ENCODE measurements at places on chromosomes 2 and 18.
A peak's percentile ranks its signal among the peaks of the same experiment; 100 is the strongest.

- DNase-seq, result no peak
Observed at GRCh38 chr2:54770676-54771075, 47.2 kb downstream of the EML6 start.

- DNase-seq, result peak; percentile 4
Observed at GRCh38 chr18:24239341-24239740, 100.5 kb downstream of the CABYR start.

DNA sequence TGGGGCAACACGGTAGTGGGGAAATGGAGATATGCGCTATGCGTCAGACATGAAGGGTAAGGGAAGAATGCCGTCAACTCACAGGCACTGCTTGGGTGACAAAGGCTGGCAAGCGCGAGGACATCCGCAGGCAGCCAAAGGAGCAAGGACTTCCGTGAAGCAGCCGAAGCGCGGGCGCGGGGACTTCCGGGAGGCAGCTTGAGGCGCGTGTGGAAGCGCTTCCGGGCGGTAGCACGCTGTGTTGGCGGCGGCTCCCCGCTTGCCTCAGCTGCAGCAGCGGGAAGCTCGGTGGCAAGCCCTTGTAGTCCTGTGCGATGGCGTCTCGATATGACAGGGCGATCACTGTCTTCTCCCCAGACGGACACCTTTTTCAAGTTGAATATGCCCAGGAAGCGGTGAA is at the start of gene PSMA8:
PSMA8 (plus strand) TSS at position 218 of the 400 bp plus-strand sequence; CDS start at position 315, 97 bp downstream.
- DNase-seq, result no peak

DNA sequence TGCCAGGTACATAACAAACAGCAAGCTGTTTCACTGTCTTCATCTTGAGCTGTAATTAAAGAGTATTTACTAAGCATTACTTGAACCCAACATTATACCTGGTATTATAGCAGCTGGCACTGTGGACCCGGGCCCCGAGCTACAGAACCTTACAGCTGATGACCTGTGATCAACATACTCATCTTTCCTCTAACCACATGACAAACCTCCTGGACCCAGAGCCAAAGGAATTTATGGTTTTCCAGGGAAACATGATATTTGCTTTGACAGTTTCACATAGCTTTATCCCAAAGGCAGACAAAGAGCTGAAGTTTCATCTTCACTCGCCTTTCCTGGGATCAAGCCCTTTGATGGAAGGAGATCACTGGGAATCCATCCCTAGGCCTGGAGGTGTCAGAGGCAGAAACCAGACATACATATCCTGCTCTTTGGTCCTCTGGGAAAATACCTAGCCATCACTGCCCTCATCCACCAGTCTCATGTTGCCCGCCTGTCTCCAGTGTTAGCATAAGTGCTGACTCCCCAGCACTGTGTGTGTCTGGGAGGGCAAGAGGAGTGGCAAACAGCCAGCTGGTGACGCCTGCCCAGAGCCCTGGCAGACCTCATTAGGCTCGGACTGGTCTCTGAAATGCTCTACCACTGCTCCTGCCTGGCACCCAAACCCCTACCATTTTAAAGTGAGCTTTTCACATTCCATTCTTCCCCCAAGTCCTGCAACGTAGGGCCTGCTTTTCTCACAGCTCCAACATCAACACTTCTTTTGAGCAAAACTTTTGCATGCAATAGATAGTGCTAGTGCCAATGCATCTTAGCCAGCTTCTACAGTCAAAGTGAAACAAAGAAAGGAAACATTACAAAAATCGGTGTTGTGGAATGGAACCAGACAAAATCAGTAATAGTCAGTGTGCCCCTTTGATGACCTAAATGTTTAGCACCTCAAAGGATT is 138.8 kb upstream of the CTAGE1 start:
- no peak for DNase-seq

GRCh38 chr2:161388146-161388779 is 27.8 kb upstream of the TBR1 start:
- no peak for DNase-seq

GRCh38 chr2:18723219-18723618 is 133.8 kb upstream of the NT5C1B start:
- DNase-seq, result no peak

GRCh38 chr2:136990316-136990715 is 225.0 kb downstream of the THSD7B start:
- no peak for DNase-seq

DNA sequence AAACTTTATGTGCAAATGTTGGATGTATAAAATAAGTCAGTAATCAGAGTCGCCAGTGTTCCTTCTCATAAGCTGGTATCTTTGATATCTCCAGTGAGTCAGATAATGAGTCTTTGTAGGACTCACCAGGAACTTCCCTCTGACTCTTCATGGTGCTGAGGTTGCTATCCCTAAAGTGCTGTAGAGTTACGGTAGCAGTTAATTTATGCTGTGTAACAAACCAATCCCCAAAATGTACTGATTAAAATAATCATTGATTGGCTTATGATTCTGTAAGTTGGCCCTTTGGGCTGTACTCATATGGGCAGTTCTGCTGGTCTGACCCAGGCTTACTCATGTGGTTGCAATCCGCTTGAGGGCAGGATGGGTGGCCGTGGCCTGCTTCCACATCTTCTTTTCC is 43.8 kb downstream of the MAIP1 start:
- no peak for DNase-seq

GRCh38 chr2:40737180-40737579 is 285.3 kb upstream of the SLC8A1 start:
- DNase-seq, result no peak

DNA sequence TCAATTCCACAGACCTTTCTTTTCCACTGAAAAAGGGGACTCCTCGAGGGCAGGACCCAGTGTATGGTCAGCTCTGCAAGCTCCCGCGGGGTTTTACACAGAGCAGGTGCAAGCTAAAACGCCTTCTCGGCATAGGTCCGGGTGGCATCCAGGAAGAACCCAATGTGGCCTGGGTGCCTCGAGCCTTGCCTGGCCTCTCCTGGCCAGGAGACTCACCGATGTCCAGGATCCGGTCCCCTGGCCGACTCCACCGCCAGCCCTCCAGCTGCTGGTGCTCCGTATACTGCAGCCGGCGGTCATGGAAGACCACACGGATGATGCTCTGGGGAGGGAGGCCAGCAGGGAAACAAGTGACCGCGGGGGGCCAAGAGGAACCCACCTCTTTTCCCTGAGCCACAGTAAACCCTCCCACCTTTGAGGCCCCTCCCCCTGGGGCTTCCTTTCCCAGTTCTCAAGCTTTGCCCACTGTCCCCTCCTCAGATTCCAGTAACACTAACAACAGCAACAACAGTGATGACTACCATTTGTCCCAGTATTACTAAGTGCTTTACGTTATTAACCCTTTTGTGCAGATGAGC is 36.1 kb downstream of the TFCP2L1 start:
- DNase-seq, result no peak

- no peak for DNase-seq
Observed at GRCh38 chr2:129892360-129892759, 87.1 kb upstream of the RAB6C start.

DNA sequence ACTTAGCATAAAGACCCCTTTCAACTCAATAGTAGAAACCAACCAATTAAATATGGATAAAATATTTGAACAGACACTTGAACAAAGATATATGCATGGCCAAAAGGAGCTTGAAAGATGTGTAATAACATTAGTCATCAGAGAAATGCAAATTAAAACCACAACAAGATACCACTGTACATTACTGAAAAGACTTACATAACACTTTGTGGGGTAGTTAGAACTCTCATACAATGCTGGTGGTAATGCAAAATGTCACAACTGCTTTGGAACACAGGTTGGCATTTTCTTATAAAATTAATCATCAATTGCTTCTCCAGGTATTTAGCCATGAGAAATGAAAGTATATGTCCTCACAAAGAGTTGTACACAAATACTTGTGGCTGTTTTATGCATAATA is 60.7 kb downstream of the TTC27 start:
- no peak for DNase-seq

DNA sequence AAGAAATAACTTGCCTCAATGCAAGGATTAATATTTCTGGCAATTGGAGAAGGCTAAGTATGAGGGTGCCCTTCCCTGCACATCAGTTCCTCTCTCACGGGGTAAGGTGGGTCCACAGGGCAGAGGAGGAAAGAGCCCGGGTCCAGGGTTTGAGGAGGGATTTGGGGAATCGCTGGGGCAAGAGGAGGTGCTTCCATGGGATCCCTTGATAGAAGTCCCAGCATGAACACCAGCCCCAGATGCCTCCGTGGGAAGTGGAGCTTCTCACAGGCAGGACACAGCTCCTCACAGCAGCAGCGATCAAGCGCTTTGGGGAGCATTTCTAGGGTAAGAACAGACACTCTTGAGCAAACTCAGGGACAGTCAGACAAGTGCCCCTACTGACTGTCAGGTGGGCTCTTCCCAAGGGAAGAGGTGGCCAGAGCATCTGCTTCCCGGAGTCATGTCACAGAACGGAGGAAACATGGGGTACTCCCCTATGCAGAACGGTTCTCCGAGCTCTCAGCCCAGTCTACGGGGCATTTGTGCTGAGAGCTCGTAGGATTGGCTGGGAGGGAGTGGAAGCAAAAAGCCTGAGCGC is 218.9 kb upstream of the ARL4C start:
- DNase-seq, result no peak

GRCh38 chr18:32629292-32629691 is 143.5 kb downstream of the KLHL14 start:
- DNase-seq, result no peak

GRCh38 chr2:213237787-213238186 is 46.5 kb upstream of the SPAG16 start:
- no peak for DNase-seq

DNA sequence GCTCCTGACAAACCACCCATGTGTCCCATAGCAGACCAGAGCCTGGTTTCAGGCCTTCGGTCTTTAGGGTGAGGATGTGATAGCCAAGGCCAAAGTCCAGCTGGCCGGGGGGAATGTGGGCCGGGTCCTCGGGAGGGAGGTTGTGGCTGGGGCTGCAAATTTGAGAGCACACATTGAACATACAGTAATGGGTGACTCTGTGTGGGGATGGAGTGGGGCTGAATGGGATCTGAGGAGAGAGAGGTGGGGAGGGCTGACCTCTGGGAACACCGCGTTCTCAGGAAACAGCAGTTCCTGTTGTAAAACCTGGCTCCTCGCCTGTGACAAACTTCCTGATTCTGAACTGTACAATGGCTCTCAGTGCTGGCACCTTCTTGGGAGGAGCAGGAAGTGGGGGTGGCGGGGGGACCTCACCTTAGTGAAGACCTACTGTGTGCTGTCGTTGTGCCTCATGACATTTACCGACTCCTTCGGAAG is 48.8 kb downstream of the MCFD2 start:
- no peak for DNase-seq

GRCh38 chr2:11329776-11330175 is 14.7 kb downstream of the ROCK2 start:
- no peak for DNase-seq

GRCh38 chr2:209868271-209868994 is 96.8 kb downstream of the UNC80 start:
- no peak for DNase-seq

DNA sequence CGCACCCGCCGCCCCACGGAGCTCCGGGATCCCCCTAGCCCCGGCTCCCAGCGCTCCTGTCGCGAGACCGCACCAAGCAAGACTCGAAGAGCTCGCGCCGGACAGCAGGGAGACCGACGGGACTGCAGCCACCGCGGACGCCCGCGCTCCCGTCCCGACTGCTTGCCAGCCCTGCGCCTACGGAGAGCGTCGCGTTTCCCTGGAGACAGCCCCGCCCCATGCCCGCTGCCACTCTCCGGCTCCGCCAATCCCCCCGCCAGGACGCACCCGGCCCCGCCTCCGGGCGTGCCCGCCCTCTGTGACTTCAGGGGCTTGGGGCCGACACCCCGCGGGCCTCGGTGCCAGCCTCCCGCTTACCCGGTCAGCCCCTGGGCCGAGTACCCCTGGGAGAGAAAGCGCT is at the start of gene ANKMY1:
ANKMY1 (minus strand) TSS at position 181 of the 400 bp plus-strand sequence. CDS start 653 bp downstream, outside the sequence.
- DNase-seq, result no peak

- no peak for DNase-seq
Observed at GRCh38 chr2:75598589-75599155, 37.9 kb upstream of the EVA1A start.

GRCh38 chr2:23435250-23436035 is 50.5 kb downstream of the KLHL29 start:
- no peak for DNase-seq

- no peak for DNase-seq
Observed at GRCh38 chr2:71555798-71556454, 102.6 kb downstream of the DYSF start.

DNA sequence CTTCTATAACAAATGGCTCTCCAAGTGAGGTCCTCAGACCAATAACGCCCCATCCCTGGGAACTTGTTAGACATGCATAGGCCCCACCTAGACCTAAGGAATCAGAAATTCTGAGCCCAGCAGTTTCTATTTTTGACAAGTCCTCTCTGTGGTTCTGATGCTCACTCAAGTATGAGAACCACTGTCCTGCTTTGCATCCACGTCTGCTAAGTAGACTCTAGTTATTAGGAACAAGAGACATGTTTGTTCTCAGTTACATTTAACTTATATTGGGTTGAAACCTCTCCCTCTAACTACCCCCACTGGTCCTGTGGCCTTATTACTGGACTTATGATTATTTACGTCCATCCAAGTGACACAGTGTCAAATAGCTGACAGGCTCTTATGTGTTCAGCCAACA is 70.3 kb downstream of the TMEM17 start:
- DNase-seq, result no peak

- DNase-seq, result peak; percentile 97
Observed at GRCh38 chr2:173982918-173983317, 17.7 kb upstream of the SP3 start.

- DNase-seq, result no peak
Observed at GRCh38 chr18:28422577-28422976, 245.6 kb upstream of the CDH2 start.

DNA sequence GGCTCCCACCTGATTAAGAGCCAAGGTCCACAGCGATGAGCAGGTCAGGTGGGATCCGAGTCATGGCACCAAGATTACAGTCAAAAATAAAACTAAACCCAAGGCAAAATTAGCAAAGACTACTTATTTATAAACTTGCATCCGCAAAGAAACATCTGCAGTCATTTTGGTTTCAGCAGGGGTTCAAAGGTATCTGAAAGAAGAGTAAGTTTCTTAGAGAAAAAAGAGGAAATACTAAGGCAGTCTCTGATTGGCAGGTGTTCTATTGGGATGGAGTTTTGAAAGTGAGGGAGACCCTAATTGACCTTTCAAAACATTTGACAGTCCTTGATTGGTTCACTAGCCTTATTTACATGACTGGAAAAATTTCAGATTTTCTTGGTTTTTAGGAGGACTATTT is 11.0 kb upstream of the PLB1 start:
- DNase-seq, result no peak

GRCh38 chr2:177038787-177039484 is 173.7 kb upstream of the HNRNPA3 start:
- no peak for DNase-seq

DNA sequence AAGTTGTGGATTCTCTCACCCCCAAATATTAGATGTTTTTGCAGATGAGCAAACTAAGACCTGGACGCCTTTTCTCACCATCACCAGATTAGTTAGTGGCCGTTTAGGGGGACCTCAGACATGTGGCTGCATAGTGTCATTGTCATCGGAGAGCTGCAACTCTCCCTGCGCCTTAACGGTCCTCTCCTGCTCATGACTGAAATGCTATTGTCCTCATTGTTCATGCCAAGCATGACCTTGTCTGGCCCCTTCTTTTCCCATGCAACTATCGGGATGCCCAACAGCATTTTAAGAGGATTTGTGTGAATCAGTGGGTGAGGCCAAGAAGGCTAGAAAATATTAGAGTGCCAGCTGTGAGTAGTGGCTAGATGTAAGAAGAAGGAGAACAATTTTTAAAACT is 174.2 kb downstream of the SOCS6 start:
- no peak for DNase-seq

- no peak for DNase-seq
Observed at GRCh38 chr2:3386448-3386958, 7.0 kb downstream of the TRAPPC12 start.

All from NCI-H1694 treated with DMSO at 0.1 percent for 48 hours (cell line).